ENCODE measurements at places on chromosomes 7 and 10. TPM values are rescaled to one million over a fixed set of nuclear protein-coding genes. Genes with fewer than 3 reads are reported as not detected.

DNA sequence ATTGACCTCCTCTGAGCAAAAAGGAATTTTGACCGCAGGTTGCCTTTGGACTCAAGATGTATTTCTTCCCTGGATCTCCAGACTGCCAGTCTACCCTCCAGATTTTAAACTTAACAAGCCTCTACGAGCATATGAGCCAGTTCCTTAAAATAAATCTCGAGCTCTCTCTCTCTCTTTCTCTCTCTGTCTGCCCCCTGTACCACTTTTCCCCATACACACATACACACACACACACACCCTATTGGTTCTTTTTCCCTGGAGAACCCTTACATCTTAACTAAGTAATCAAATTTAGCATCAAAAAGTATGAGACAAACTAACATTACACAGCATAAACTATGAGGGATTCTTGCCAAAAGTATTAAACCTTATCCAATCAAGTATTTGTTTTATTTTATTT, 11.4 kb downstream of the BCAP29 start:
- no peak for DNase-seq

Gene NEUROG3
- not detected for total RNA-seq

Gene HNRNPA2B1
- 377 TPM for total RNA-seq

DNA sequence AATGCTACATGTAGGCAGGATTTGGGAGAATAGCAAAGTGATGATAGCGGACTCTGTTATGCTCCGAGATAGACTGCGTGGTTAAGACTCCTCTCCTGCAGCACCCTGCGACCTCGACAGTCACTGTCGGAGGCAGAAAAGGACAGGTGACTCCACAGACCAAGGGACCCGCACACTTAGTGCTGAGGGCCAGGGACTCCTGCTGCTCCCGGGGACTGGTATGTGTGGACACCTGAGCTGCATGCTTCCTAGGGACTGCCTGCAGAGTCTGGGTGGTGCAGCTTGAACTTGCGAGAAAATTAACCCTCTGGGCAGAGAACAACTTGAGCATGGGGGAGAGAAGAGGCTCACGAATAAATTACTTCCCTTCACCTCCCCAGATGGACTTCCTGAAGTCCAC, 407.1 kb upstream of the PFKP start:
- DNase-seq = no peak

Gene HOXA5
- 20.1 TPM for total RNA-seq

Gene PTPN20
- total RNA-seq = 5.3 TPM

Gene NXPH1
- total RNA-seq = not detected

DNA sequence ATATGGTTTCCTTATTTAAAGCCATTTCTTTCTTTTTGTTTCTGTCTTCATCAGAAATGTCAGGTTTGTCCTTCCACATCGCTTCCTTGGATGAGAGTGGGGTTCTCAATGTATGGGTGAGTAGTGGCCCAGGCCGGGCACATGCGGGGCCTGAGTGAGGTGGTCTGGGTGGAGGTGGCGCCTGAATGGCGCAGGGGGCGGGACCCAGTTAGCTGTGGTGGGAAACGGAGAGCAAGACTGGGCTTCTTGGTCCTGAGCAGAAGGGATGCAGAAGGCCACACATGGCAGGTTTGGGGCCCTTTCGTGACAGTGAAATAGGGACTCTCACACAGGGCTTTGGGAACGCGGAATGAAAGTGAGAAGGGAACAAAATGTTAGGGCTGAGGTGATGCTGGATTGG, 70.0 kb downstream of the DYNC2I1 start:
- no peak for DNase-seq
